ENCODE measurements at places on chromosomes 16 and 17.

GRCh38 chr17:33811004-33811760 lies 443.9 kb upstream of the CCL2 start:
- no peak for DNase-seq

- no peak for DNase-seq
Measured at GRCh38 chr17:75485688-75486087, 29.3 kb downstream of the TMEM94 start.

DNA sequence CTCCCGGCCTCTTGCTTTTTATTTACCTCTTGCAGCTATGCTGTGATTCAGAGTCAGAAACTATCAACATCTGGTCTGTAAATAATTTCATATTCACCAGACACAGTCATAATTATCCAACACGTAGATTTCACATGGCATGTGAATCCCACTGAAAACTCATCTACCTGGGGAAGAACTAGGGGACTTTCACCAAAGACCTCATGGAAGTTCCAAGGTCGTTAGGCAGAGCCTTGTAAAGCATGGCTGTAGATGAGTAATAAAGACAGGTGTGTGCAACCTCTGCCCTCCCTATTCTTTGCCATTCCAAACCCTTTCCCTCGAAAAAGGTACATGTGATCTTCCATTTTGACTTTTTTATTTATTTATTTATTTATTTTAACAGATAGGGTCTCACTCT lies 1.9 kb upstream of the CHST5 start:
- no peak for DNase-seq

- no peak for DNase-seq
Measured at GRCh38 chr17:12680407-12680897, 14.8 kb downstream of the MYOCD start.

GRCh38 chr17:39919087-39919683 lies 750 bp upstream of the GSDMB start:
- DNase-seq: no peak

GRCh38 chr16:84699147-84699711 lies 571 bp upstream of the USP10 start:
- peak; percentile 2 for DNase-seq

DNA sequence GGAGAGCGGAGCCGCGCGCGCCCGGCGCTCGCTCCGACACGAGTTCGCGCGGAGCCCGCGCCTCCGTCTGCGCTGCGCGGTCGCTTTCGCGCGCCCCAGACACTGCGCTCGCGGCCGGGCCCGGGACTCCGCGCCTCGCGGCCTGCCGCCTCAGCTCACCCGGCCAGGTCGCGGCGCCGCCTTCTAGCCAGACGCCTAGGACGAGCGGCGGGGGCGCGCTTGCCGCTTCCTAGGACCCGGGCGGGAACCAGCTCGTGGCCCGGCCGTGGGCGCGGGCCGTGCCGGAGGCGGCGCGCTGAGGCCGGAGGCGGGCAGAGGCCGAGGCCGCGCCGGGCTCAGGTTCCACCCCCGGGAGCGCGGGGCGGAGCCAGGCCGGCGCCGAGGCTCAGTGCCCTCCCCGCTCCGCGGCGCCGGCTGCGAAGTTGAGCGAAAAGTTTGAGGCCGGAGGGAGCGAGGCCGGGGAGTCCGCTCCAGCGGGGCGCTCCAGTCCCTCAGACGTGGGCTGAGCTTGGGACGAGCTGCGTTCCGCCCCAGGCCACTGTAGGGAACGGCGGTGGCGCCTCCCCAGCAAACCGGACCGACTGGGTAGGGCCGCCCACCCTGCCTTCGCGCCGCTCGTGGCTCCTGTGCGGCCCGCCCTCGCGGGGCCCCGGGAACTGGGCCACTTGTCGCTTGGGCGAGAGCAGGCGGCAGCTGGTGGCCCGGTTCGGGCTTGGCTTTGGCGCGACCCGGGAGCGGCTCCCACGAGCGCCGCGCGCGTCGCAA lies at the start of gene SPHK1:
SPHK1 (plus strand) TSS at position 388 of the 765 bp plus-strand sequence. CDS start 1,036 bp downstream, outside the sequence.
- peak; percentile 39 for DNase-seq

DNA sequence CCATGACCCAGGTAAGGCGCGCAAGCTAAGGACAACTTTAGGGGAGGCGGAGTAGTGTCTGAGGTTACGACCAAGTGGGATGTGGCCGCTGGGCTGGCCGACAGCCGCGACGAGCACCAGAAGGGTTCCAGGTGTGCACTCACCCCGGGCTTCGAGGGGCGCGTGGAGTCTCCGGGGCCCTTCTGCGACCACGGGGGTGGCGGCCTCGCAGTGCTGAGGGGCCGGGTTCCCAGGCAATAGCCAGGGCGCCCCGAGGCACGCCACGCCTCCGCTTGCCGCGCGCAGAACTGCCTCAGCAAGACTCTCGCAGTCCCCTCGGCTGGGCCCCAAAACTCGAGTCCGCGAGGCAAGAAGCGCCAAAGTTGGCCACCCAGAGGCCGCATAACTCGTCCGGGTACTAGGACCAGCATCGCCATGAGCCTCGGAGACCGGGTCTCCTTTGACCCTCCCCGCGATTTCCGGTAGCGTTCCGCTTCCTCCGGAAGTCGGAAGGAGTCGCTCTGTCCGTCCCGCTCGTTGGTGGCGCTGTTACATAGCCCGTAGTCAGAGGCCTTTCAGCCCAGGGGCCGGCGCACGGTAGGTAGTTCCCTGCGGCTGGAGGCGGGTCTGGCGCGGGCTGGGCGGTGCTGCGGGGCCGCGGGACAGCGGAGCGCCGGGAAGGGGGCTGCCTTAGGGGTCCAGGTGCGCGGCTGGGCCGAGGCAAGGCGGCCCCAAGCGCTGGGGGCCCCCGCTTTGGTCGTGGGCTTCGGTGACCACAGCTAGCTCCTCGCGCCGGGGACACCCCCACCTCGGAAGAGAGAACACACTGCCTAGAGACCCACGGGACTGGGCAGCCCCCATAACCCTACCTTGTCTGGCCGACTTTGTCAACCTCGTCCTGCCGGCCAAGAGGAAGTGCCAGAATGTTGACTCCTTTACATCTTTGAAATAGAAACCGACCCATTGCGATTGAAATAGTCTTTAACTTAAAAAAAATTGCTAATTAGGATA lies at the start of the genes ADPRM and SCO1:
ADPRM (plus strand) TSS at position 503 of the 990 bp plus-strand sequence. CDS start 7,333 bp downstream, outside the sequence.
SCO1 (minus strand) TSS at position 442 of the 990 bp plus-strand sequence; CDS start at position 416, 26 bp downstream.
- DNase-seq: peak; percentile 84

- no peak for DNase-seq
Measured at GRCh38 chr17:75764417-75764710, 628 bp downstream of the GALK1 start.

DNA sequence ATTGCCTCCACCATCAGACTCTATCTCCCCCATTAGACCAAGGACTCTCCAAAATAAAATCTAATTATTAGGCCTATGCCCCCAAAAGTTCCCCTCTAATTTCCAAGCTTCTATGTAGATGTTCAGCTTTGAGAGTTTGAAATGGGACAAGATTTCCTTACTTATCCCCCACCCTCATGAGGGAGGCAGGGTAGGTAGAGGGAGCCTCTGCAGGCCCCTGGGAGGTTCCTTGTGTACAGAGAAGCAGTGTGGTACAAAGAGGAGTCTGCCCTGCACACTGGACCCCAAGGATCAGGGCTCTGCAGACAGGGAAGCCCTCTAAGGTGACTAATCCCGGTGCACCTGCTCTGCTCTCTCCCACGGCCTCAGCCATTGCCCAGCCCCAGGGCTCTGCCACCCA lies 2.5 kb downstream of the KRT17 start:
- DNase-seq: no peak

DNA sequence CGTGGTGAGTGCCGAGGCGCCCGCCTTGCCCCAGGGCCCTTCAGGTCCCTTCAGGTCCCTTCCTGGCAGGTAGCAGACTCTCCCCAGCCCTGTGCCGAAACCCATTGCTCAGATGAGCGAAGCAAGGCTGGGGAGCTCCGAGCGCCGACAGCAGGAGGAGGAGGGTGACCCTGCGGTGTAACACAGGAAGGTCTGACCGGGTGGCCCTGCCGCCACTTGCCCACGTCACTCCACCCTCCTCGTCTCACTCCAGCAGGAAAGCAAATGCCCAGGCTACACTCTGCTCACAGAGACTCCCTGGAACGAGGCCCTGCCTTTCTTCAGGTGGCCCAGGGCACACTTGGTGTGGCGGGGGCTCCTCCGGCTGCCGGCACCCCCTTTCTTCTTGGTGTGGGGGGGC lies 57.2 kb downstream of the ACTG1 start:
- no peak for DNase-seq

- no peak for DNase-seq
Measured at GRCh38 chr17:77924757-77925336, 33.7 kb upstream of the TNRC6C start.

DNA sequence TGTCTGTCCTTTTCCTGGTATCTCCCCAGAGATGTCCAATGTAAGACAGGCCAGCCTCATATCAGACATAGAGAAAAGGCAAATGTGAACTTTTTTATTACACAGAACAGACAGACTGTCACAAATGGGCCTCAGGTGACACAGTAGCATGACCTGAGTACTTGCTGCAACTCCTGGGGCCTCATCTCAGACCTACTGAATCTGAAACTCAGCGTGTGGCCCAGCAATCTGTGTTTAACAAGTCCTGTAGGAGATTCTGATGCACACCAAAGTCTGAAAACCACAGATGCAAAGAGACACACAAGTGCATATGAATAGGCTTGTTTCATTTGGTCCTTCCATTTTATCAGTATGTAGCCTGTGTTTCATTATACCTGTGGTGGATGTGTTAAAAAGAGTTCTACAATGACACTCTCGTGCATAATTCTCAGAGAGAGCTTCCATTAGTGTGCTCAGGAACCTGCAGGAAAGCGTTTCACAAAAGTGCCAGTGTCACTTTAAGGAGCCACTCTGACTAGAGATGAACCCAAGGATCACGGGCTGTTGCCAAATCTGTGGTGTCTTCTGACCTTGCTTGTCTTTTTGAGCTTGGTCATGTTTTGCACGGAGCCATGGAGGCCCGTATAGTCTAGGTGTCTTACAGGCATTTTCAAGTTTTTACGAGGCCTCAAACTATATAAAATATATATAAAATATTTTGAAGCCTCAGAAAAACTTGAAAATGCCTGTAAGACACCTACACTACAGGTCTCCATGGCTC lies 33.8 kb upstream of the NF1 start:
- DNase-seq: no peak

DNA sequence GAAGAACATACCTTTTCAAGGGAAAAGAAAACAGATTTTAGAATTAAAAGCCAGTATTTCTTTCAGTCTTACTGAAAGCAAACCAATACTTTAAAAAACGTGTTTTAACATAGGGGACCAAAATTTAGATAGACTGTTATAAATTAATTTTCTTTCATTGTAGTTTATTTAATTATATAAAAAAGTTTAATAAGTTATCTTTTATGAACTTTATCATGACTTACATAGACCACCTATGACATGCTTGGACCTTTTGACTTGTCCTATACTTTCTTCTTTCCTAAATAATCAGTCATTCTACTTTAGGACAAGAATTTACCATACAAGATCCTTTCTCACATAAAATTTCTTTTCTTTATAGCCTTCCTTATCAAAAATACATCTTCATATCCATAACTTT lies 102.0 kb upstream of the HAS3 start:
- no peak for DNase-seq

GRCh38 chr16:75305364-75306098 lies 54.1 kb upstream of the BCAR1 start:
- peak; percentile 56 for DNase-seq

DNA sequence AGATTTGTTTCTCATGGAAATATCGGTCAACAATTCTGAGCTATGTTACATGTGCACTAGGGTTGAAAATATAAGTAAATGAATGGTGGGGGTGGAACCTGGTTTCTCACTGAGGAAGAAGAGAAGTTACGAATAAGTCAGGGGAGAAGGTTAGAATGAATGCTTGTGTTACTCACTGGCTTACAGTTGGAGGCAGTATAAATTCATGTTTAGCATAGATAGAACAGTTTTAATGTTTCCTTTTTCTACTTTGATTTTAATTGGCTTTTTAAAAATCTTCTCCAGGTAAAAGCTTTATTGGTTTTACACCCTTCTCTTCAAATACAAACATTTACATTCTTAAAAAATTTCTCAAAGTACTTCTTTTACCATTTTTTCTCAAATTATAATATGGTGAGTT lies 1113.7 kb downstream of the CDH11 start:
- no peak for DNase-seq

DNA sequence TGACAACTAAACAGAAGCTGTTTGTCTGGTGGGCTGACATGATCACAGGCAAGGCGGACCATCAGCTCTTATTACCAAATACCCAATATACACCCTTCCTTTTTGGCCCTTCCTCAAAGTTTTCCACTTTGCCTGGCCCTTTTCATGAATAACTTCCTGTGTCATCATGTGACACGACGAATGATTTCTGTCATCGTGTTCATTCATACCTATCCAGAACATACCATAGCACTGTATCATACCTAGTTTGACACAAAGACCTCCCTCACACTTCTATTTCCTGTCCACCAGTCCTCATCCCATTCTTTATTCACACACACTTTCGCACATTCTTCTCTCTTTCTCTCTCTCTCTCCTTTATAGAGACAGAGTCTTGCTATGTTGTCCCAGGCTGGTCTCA lies 131.8 kb downstream of the STX8 start:
- DNase-seq: no peak

DNA sequence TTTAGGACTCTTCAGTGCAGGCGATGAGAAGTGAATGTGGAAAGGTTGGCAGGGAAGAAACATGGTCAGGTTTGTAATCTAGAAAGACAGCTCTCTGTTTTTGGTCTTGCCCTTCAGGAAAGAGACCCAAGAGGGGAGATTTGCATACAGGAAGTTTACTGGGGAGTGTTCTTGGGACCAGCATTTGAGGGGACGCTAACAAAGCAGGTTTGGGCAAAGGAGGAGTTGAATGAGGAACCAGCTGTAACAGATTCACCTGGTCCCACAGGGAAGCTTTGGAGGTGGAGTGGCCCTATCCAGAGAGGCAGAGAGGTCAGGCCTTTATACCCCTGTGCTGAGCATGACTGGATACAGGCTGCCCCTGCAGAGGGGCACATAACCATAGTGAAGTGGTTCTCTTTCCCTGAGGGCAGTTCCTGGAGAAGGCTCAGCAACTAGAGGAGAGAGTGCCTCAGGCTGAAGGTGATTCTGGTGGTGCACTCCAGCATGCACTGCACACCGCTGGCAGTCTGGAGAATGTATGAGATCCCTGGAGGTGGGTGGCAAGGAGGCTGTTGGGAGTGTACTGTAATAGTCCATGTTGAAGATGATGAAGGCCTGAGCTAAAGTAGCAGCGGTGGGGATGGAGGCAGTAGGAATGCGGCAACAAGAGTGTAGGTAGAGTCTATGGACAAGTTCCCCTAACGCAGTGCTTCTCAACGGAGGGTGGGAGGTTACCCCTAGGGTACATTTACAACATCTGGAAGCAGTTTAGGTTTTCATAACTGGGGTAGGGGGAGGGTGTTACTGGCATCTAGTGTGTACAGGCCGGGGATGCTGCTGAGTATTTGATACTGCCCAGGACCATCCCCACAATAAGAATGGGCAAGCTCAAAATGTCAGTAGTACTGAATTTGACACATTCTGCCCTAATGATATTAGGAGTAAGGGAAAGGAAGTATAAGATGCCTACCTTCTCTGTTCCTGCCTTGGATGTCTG lies 37.2 kb downstream of the MAP2K6 start:
- DNase-seq: no peak

- no peak for DNase-seq
Measured at GRCh38 chr16:69073181-69073702, 32.2 kb upstream of the HAS3 start.

Measured in NCI-H2081 (cell line).